GM06990 (cell line): ENCODE measurements at places on chromosomes 3 and 15.

DNA sequence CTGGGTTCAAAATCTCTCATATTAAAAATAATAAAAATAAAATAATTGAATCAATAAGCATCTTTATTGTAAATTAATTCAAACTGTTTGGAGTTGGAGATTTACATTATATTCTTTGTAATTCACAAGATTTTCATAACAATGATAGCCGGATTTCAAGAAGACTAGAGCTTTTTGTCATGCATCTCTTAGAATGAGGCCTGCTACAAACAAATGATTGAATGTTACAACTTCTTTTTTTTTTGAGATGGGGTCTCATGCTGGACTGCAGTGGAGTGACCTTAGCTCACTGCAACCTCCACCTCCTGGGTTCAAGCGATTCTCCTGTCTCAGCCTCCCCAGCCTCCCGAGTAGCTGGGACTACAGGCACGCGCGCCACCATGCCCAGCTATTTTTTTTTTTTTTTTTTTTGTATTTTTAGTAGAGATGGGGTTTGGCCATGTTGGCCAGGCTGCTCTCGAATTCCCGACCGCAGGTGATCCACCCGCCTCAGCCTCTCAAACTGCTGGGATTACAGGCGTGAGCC is 3.5 kb downstream of the SLTM start:
- no peak for DNase-seq

DNA sequence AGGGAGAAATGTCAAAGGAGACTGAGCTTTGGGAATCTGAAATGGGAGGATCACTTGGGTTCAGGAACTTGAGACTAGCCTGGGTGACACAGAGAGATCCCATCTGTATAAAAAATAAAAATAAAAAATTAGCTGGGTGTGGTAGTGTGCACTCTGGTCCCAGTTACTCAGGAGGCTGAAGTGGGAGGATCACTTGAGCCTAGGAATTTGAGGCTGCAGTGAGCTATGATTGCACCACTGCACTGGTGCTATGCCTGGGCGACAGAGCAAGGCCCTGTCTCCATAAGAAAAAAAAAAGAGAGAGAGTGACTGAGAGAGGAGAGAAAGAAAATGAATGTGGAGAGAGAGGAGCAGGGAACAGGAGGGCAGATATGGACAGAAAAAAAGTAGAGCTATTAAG is 72.8 kb downstream of the SENP2 start:
- DNase-seq = no peak

DNA sequence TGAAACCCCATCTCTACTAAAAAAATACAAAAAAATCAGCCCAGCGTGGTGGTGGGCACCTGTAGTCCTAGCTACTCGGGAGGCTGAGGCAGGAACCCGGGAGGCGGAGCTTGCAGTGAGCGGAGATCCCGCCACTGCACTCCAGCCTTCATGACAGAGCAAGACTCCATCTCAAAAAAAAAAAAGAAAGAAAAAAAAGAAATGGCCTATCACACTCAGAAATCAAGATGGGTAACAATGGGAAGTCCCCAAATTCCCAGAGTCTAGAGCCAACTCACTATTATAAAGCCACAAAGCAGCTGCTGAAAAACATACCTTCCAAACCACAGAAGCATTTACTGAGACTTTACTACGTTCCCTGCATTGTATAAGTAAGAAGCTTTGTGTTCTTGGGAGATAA is 7.5 kb downstream of the HDGFL3 start:
- peak; percentile 50 for DNase-seq

DNA sequence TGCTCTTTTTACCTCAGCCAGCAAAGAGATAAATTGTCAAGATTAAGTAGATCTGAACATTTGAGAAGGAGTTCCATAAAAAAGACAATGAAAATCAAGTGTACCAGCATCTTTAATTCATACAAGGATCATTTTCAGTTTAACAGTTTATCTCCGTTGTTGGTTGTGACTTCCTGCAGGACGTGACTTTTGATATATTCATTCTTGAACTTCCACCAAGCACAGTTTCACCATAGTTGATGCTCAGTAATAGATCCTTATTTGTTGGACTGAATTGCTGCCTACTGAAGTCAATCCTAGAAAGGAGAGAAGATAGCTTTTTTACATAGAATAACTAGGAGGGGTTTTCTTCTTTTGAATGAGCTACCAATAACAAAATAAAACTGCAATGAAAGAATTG is 408.2 kb downstream of the LPP start:
- DNase-seq = no peak

DNA sequence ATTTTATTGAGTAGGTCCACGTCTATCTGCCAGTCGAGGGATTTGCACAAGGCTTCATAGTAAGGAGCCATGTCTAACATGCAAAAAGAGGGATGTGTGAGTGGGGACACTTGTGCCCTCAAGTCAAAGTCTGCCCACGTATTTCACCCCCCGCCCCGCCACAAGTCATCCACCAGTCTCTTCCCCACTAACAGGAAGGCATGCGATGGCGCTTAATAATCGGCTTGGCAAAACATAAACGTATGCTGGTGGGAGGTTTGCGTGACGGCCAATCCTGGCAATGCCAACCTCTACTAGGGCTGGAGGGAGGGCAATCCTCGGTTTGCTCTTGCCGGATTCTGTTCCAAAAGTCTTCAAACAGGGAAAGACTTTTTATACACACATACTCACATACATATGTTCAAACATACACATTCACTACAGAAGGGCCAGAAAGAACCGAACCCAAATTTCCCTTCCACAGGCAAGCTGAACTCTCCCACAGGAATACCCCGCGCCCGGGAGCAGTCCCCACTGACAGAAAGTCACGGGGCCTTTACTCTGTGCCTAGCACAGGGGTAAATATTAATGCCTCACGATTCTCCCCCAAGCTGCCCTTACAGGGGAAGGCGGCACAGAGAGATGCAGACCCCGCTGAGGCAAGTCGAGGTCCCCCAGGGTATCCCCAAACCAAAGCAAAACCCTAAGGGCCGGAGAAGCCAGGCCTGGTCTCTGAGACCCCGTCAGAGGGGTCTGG is 675 bp downstream of the PSMD6 start:
- DNase-seq = peak; percentile 9
